CD4-positive, alpha-beta T cell treated with Interleukin-12 subunit alpha and Interleukin-12 subunit beta, for 1 hour (primary cell): ENCODE measurements at places on chromosomes 6 and 20.
A peak's percentile ranks its signal among the peaks of the same experiment; 100 is the strongest.

GRCh38 chr6:149560736-149561135 lies 5.4 kb upstream of the GINM1 start:
- peak; percentile 25 for DNase-seq

- DNase-seq: no peak
Observed at GRCh38 chr20:44917399-44917798, 7.5 kb downstream of the PABPC1L start.

GRCh38 chr20:63024573-63025392 lies 18.0 kb upstream of the BHLHE23 start:
- no peak for DNase-seq

DNA sequence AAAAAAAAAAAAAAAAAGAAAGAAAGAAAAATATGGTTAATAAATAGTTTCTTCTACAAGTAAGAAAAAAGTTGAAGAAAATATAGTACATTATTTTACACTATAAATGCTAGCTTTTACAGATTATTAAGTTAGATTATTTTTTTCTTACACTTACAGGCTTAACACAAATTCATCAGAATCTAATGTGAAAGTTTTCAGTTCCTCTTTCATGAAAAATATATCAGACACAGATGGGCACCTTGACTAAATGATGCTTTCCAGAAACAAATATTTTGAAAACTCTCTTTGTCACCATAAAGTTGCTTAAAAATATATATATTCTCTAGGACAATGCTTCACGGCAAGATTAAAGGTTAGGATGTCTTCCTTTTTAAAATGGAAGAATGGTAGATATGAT lies 321.8 kb upstream of the HSF2 start:
- DNase-seq: no peak

DNA sequence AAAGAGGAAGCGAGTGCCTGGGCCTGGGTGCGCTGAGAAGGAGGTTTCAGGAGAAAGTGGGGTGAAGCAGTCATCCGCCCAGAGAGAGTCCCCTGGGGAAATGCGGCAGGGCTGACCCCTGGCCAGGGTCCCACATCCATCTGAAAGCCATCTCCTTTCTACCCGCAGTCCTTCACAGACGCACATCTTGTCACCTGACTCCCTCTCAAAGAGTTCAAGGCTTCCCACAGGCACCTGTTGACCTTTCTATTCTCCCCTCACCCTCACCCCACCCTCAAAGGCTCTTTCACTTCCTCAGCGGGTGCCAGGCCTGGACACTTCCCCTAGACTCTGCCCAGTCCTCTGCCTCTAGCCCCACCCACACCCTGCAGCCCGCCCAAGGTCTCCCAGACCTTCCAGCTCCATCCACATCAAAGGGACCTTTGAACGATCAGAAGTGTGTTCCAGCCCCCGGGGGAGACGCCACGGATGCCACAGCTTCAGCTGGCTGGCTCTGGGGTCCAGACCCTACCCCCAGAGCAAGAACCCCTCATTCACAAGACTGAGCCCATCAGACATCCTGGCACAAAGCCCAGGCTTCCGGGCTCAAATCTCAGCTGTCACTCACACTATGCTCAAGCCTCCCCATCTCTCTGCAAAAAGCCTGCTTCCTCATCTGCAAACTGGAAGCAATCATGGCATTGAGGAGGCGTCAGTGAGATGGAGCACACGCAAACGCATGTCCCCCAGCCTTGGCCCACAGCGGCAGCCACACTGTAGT lies 2.1 kb downstream of the CTSZ start:
- peak; percentile 50 for DNase-seq

- DNase-seq: no peak
Observed at GRCh38 chr6:101294676-101295075, 98.8 kb upstream of the GRIK2 start.

GRCh38 chr6:153130515-153131036 lies 506 bp downstream of the RGS17 start:
- DNase-seq: no peak

DNA sequence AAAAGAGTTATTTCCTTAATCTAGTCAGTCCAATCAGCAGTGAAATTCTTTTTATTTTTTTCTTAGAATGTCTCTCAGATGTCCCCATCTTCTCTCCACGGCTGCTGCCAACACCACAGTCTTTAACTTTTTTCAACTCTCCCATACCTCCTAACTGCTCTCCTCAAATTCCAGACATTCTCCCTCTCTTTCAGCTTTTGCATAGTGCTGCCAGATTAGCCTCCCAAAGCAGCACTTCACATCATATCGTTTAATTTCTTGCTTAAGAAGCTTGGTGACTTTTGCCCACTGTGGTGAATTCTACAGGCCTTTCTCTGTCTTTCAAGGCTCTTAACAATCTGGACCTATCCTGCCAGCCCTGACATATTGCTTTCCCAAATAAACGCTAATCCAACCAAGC lies 233.4 kb downstream of the UST start:
- no peak for DNase-seq

- DNase-seq: no peak
Observed at GRCh38 chr6:37763413-37763812, 56.1 kb upstream of the ZFAND3 start.

DNA sequence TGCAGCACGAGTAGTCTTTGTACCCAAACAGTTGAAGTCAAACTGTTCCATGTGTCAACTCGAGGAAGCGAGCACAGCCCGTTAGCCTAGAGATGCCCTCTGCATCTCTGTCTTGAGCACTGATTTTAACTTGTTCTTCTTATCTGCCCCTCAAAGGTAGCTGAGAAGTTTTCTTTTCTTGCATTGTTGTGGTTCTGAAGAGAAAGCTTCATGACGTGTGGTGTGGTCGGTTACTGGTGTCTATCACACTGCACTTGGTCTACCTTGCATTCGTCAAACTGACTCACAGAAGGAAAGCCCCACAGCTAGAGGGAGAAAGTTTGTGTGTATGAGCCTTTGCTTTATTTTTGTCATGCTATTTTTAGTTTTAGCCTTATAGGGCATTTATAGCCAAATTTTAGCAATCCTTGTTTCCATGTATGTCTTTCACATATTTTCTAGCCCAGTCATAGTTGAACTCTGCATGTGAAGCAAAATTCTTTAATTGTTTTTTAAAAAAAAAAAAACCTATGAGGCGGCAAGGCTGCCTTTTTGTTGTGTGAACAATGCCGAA lies 115.1 kb downstream of the JAG1 start:
- DNase-seq: peak; percentile 12

DNA sequence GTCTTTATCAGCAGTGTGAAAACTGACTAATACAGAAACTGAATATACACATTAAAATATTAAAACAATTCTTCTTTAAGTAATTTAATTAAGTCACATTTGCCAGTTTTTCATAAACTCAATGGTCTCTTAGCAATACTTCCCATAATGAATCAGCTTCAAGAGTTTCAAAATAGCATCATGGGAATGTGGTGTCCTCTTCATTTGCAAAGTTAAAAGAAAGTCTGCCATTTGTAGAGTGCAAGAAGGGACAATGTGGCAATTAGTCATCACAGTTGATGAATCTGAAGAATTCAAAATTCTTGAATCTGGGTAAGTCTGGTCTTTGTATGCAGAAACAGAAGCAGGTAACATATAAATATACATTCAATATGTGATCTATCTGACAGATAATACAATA lies 38.7 kb downstream of the SYNE1 start:
- no peak for DNase-seq

GRCh38 chr20:23122321-23122720 lies 36.2 kb upstream of the CD93 start:
- DNase-seq: no peak

DNA sequence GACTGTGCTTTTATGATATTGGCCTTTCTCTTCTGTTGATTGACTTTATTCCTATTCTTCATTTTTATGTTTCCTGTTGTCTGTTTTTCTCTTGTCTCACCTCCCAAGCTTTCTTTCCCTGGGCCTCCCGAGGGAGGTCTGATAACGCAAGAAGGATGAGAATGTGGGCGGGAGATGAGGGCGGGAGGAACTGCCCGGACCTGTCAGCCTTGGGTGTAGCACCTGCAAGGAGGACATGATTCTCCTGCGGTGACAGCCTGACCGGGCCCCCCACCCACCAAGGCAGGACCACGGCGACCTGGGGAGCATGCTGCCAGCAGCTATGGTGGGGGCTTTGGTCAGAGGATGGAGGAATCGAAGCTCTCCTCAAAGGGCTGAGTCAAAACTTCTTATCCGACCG lies 86.9 kb downstream of the PLEKHG1 start:
- DNase-seq: no peak

DNA sequence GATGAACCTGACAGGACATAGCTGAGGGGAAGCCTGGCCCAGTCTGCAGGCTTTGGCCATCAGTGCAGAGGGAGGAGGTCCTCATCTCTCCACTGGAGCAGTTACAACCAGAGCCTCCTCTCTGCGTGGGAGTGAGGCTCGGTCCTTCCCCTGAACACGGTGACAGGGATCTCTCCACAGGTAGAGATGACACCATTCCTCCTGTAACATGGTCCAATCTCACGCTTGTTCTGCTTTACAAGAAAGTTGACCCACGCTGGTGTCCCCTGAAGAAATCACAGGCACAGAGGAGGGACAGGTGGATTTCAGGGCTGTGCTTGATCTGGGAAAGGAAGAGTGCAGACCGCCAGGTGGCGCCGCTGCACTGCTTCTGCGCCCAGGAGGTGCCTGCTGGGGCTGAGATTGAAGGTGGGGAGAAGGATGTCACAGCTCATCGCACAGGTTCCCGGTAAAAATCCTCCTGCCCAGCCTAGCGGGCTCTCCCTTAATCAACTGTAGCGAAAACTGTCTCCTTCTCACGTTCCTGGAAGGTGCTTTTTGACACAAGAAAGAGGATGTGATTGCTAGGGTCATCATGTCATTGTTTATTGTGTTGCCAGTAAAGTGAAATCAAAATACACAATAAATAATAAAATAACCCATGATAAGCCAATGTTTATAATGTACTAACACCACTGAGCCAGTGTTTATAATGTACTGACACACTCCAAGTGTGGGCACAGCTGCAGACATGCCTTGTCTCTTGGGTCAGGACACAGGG lies 20.4 kb downstream of the HLA-G start:
- peak; percentile 86 for DNase-seq

DNA sequence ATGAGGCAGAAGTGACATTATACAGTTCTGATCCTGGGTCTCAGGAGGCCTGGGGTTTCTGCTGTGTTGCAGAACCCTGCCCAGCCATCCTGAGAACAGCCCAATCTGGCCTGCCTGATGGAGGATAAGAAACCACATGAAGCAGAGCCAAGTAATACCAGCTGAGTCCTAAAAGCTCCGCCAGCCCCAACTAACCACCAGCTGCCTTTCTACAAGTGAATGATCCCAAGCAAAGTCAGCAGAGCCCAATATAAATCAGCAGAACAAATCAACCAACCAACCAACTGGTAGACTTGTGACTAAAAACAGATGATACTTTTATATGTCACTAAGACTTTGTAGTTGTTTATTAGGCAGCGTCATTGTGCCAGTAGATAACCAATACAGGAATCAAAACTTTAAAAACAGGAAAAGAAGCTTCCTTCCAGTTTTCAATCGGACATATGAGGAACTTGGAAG lies 52.1 kb downstream of the SNX5 start:
- no peak for DNase-seq

DNA sequence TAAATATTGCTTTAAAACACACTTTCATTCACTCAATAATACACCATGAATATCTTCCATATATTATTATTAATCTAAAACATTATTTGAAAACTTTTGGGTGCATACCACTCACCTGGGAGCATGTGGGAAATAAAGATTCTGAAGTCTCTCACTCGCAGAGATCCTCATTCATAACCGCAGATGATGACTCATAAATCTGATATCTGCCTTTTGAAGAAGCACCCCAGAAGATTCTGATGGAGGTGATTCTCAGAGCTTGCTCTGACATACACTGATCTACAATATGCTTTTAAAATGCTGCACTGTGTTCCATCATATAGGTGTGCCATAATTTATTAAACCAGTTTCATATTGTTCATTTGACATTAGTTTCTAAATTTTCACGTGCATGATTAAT lies 135.0 kb upstream of the SGK1 start:
- peak; percentile 4 for DNase-seq

- no peak for DNase-seq
Observed at GRCh38 chr20:25276533-25277050, 28.7 kb downstream of the PYGB start.

- no peak for DNase-seq
Observed at GRCh38 chr6:147569788-147570187, 61.3 kb downstream of the SAMD5 start.

DNA sequence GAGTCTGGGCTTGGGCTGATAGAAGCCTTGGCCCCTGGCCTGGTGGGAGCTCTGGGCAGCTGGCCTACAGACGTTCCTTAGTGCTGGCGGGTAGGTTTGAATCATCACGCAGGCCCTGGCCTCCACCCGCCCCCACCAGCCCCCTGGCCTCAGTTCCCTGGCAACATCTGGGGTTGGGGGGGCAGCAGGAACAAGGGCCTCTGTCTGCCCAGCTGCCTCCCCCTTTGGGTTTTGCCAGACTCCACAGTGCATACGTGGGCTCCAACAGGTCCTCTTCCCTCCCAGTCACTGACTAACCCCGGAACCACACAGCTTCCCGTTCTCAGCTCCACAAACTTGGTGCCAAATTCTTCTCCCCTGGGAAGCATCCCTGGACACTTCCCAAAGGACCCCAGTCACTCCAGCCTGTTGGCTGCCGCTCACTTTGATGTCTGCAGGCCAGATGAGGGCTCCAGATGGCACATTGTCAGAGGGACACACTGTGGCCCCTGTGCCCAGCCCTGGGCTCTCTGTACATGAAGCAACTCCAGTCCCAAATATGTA lies 957 bp upstream of the VEGFA start:
- DNase-seq: no peak

DNA sequence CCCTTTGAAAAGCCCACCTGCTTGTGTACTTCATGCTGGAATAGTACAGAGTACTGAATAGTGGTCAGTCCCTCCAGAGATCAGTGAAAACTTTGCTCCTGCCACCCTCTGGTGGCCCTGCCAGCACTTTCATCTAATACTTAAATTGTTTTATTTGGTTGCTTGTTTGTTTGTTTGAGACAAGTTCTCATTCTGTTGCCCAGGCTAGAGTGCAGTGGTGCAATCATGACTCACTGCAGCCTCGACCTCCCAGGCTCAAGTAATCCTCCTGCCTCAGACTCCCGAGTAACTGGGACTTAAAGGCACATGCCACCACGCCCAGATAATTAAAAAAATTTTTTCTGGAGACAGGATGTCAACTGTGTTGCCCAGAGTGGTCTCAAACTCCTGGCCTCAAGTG lies 9.1 kb downstream of the FAM83D start:
- DNase-seq: no peak

DNA sequence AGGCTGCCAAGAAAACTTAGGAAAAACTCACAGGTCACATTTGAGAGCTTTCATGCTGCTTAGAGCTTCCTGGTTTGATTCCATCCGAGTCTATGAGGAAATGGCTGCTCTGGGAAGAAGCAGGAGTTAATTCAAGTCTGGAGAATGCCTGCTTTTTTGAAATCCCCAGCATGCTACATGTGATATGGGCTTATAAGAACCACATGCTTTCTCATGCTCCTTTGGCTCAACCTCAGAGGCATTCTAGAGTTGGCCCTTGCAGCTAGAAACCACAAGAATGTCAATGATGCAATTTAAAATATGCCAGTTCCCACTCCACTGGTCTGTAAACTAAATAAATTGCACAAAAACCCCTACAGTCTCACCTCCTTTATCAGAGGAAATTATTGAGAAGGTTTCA lies 142.9 kb upstream of the OLIG3 start:
- no peak for DNase-seq

- no peak for DNase-seq
Observed at GRCh38 chr6:151425561-151425960, 26.4 kb downstream of the RMND1 start.

- DNase-seq: no peak
Observed at GRCh38 chr6:42610416-42610815, 46.6 kb downstream of the UBR2 start.

GRCh38 chr6:35209081-35209480 lies 4.7 kb upstream of the SCUBE3 start:
- no peak for DNase-seq

GRCh38 chr20:14098261-14098660 lies 102.9 kb downstream of the MACROD2 start:
- DNase-seq: no peak
